ENCODE measurements at places on chromosomes 5 and 9. TPM values are rescaled to one million over a fixed set of nuclear protein-coding genes. Genes with fewer than 3 reads are reported as not detected.

GRCh38 chr5:146630472-146630871, 114.5 kb upstream of the GPR151 start:
- H3K4me3 ChIP-seq = no peak overlapping the region
- H3K4me1 ChIP-seq = no peaks in the 10 kb centered on the region
- H3K27ac ChIP-seq = no peak overlapping the region
- no peaks in the 10 kb centered on the region for H3K27me3 ChIP-seq

DNA sequence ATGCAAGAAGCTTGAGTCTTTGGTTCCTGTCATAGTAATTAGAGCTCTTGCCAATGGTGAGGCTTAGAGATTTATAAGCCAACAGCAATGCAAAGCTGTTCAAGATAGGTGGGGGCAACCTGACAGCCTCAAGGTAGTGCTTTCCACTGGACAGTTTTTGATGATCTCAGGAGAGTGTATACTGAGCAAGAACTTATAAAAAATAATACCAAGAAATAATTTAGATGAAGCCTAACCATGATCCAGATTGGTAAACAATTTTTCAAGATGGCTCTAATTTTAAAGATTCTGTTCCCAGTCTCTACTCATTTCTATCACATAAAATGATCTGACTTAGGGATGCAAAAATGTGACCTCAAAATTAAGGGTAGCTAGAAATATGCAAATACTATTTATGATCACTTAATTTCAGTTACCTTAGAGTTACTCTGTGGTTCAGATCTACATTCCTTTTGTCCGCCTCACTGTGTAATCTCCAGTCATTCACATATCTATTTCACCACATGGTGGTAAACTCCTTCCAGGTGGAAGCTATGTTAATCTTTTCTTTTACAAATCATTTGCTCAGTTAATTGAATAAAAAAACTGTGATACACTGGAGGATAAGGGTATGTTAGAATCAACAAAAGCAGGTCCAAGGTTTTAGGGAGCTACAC, 1228.0 kb upstream of the C9orf72 start:
- no peak overlapping the region for H3K27ac ChIP-seq
- H3K4me3 ChIP-seq = no peak overlapping the region
- peak; percentile 26 for DNase-seq
- H3K4me1 ChIP-seq = no peaks in the 10 kb centered on the region
- H3K36me3 ChIP-seq = no peaks in the 10 kb centered on the region

DNA sequence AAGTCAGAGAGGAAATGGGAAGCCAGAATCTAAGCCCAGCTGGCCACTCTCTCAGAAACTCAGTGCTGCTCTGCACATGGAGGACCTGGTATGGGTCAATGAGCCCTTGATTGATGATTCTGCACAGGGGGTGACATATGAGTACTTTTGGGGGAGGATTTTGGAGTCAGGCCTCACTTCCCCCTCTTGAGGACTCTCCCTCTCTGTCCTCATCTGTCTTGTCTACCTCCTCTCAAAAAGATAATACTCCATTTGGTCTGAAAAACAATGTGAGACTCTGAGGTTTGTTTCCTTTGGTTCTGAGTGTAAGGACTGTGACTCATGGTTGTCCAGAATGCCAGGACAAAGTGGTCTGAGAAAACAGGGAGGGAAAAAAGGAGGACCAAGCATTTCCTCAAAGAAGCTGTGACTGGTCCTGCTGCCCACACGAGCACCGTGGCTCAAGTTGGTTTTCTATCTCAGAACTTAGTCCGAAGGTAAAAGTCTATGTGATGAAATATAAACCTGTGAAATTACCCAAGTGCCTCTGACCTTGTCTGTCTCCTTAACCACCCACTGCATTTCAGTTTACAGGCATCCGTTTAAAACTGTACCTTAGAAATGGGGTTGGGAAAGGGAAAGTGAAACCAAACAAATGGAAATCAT, 11.1 kb downstream of the TTC39B start:
- no peaks in the 10 kb centered on the region for H3K36me3 ChIP-seq
- DNase-seq = peak; percentile 84
- peak overlapping the region; percentile 79 for H3K27ac ChIP-seq
- H3K27me3 ChIP-seq = no peaks in the 10 kb centered on the region
- H3K4me3 ChIP-seq = peak overlapping the region; percentile 65
- H3K4me1 ChIP-seq = peaks cover 11% of the 10 kb centered on the region

- DNase-seq = peak; percentile 14
- no peaks in the 10 kb centered on the region for H3K36me3 ChIP-seq
- H3K27me3 ChIP-seq = no peaks in the 10 kb centered on the region
- H3K27ac ChIP-seq = peak overlapping the region; percentile 77
- H3K4me1 ChIP-seq = peaks cover 25% of the 10 kb centered on the region
These were observed 49.9 kb upstream of the SNCAIP start for GRCh38 chr5:122262103-122262502.

DNA sequence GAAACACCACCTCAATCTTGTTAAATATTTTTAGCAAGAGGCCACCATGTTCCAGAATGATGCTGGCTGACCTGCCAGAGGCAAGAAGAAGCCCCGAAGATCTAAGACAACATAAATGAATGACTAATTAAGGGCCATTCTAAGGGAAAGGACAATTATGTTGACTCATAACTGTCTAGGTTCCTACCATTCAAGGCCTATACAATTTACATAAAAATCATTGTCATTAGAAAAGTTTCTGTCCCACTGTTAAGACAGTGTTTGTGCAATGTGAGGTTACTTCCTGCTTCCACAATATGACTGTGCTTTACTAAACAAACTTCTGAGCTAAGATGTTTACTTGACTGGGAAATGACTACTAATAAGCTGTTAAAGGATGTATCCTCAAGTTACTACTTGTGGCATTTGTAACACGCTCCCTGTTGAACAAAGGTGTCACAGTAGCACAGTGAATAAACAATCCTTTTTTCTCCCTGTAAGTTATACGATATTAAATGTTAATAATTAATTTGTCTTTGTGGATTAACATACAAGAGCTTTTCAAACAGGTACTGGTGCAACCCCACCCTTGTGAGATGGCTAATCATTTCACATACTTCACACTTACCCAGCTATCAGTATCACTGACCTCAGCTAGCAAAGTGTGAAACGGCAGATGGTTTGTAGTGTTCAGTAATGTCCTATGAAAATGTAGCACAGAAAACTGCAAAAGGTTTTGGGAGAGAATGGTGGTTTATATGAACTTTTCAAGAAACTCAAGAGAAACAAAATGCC, 195.8 kb downstream of the EFNA5 start:
- no peak overlapping the region for H3K27ac ChIP-seq
- H3K36me3 ChIP-seq = no peaks in the 10 kb centered on the region
- H3K27me3 ChIP-seq = no peaks in the 10 kb centered on the region

The C9orf153 gene
- total RNA-seq = not detected

The LCN9 gene
- 4.8 TPM for total RNA-seq

DNA sequence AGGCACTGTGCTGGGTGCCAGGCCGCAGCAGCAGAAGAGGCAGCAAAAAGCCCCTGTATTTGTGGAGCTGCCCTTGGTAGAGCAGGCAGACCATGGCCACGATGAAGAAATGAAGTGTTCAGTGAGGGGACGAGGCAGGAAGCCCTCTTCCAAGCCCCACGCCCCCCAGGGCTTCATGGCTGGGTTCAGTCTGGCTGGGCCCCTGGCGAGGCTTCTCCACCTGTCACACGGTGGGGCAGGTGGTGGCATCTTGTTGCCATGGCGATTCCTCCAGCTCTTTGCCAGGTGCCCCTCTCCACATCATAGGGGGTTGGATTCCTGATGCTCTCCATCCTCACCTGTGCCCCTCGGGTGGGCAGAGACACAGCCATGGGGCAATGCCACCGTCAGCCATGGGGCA, 21.5 kb downstream of the ADGRD2 start:
- H3K27ac ChIP-seq = no peak overlapping the region
- no peaks in the 10 kb centered on the region for H3K36me3 ChIP-seq
- no peak overlapping the region for H3K4me3 ChIP-seq
- H3K27me3 ChIP-seq = no peaks in the 10 kb centered on the region

The SEMA5A gene
- 15.3 TPM for total RNA-seq

- H3K4me1 ChIP-seq = peaks cover 37% of the 10 kb centered on the region
- no peaks in the 10 kb centered on the region for H3K27me3 ChIP-seq
- peak overlapping the region; percentile 94 for H3K27ac ChIP-seq
- no peaks in the 10 kb centered on the region for H3K36me3 ChIP-seq
- DNase-seq = peak; percentile 99
These were observed 57.7 kb upstream of the NXNL2 start for GRCh38 chr9:88477300-88477751.

DNA sequence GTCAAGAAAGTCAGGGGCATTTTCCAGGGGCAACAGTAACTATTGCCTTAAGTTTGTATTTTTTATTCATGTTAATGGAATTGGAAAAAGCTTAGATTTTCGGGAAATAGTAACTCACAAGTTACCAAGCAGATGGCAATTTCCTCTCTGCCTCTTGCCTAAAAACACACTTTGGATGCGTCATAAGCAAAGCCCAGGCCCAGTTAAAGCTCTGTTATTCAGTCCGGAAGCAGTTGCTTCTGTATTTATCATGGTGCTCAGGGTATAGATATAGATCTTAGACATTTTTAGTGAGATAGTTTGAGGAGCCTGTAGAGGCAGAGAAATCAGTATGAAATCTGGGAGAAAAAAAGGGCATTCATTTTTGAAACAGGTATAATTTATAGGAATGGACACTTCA, 260.3 kb upstream of the TNC start:
- no peak for DNase-seq
- no peak overlapping the region for H3K4me3 ChIP-seq
- no peaks in the 10 kb centered on the region for H3K36me3 ChIP-seq
- H3K27me3 ChIP-seq = no peaks in the 10 kb centered on the region
- H3K27ac ChIP-seq = no peak overlapping the region

DNA sequence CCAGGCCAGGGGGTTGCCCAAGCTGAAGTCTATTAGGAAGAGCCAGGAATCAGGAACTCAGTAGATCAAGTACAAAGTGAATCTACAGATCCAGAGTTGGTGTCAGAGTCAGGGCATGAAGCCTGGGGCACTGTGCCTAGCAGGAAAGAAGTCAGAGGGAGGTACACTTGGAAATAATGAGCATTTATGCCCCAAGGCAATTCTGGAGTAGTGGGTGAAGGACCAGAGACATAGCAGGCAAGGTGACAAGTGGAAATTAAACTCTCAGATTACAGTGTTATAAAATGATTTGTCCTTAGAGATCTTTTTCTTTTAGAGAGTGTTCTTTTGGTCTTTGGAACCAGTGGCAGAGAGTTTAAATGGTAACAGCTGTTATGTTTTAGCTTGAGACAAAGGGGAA, 138.0 kb downstream of the ADAMTSL1 start:
- H3K4me1 ChIP-seq = no peaks in the 10 kb centered on the region
- peaks cover 3% of the 10 kb centered on the region for H3K36me3 ChIP-seq
- H3K27me3 ChIP-seq = no peaks in the 10 kb centered on the region
- no peak for DNase-seq
- no peak overlapping the region for H3K4me3 ChIP-seq

- no peak overlapping the region for H3K27ac ChIP-seq
- H3K4me3 ChIP-seq = no peak overlapping the region
- H3K36me3 ChIP-seq = no peaks in the 10 kb centered on the region
These were observed 389.0 kb upstream of the BRINP1 start for GRCh38 chr9:119758241-119758640.

The ADRB2 gene
- total RNA-seq = 0.64 TPM

DNA sequence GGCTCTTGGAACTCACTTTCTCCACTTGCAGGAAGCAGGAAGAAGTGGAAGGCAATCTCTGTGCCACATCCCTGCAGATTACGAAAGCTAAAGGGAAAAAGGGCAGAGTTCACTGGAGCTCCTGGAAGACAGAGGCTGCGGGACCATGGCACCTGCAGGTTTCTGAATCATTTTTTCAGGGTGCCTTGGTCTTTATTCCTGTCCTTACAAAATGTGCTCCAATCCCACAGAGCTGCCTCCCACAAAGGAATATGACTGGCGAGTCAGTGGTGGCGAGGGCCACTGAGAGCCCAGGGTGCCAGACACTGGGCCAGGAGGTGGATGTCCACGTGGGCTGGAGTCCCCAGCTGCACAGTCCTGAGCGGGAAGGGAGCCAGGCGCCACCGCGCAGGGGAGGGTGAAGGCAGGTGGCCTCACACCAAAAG, 183.0 kb downstream of the FANCC start:
- no peaks in the 10 kb centered on the region for H3K36me3 ChIP-seq
- no peak for DNase-seq
- no peaks in the 10 kb centered on the region for H3K27me3 ChIP-seq
- H3K4me3 ChIP-seq = no peak overlapping the region
- no peak overlapping the region for H3K27ac ChIP-seq

GRCh38 chr9:37988041-37988440, 81.0 kb downstream of the SHB start:
- no peaks in the 10 kb centered on the region for H3K27me3 ChIP-seq
- H3K4me1 ChIP-seq = peaks cover 21% of the 10 kb centered on the region
- peaks cover 12% of the 10 kb centered on the region for H3K36me3 ChIP-seq
- H3K4me3 ChIP-seq = no peak overlapping the region
- no peak overlapping the region for H3K27ac ChIP-seq

DNA sequence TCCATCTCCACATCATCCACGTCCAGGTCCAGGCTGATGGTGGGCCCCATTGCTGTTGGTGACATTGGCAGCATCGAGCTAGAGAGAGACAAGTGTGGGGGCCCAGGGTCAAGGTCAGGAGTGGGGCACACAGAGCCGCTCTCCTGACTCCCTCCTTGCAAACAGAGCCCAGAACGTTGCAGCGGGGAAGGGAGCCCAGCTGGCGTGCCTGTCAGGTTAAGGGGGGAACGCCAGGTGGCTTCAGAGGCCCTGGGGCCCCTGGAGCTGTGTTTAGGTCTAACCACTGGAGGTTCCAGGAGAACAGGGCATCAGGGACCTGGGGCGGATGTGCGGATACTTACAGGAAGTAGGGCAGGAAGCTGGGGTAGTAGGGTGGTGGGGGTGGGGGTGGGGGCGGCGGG, 7.5 kb downstream of the RNF44 start:
- no peak overlapping the region for H3K4me3 ChIP-seq
- no peak overlapping the region for H3K27ac ChIP-seq
- DNase-seq = no peak
- no peaks in the 10 kb centered on the region for H3K27me3 ChIP-seq
- no peaks in the 10 kb centered on the region for H3K36me3 ChIP-seq

The FOXD4L3 gene
- total RNA-seq = not detected

- peak overlapping the region; percentile 75 for H3K4me3 ChIP-seq
- DNase-seq = peak; percentile 65
- H3K4me1 ChIP-seq = peaks cover 17% of the 10 kb centered on the region
- peak overlapping the region; percentile 75 for H3K27ac ChIP-seq
- no peaks in the 10 kb centered on the region for H3K36me3 ChIP-seq
These were observed 2.0 kb upstream of the GCNT4 start for GRCh38 chr5:75054134-75054930.

The ANKS6 gene
- 16.7 TPM for total RNA-seq

DNA sequence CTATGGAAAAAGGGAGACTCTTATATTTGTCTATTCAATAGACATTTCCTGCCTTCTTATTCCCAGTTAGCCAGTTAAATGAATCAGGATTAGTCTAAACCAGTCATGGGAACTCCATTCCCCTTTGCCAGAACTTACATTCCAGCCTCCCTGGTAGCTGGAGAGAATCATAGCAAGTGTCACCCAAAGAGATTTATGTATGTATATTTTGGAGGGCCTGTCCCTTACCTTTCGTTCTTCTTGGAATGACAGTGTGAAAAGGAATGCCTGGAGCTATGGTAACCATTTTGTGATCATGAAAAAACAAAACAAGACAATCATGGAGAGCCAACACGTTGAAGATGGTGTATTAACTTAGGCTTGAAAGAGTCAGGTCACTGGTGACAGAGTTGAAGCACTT, 627.7 kb downstream of the CCDC171 start:
- H3K27me3 ChIP-seq = no peaks in the 10 kb centered on the region
- H3K4me1 ChIP-seq = no peaks in the 10 kb centered on the region
- peak; percentile 73 for DNase-seq
- H3K27ac ChIP-seq = peak overlapping the region; percentile 10
- no peak overlapping the region for H3K4me3 ChIP-seq

All from astrocyte (in vitro differentiated cells and primary cell).